ENCODE measurements at places on chromosomes 2 and 18.

GRCh38 chr18:69787825-69788547 lies 159.7 kb downstream of the CD226 start:
- DNase-seq = no peak

GRCh38 chr2:187461294-187462261 lies 13.5 kb upstream of the CALCRL start:
- no peak for DNase-seq

GRCh38 chr2:46564811-46565241 lies 85.5 kb downstream of the TMEM247 start:
- no peak for DNase-seq

DNA sequence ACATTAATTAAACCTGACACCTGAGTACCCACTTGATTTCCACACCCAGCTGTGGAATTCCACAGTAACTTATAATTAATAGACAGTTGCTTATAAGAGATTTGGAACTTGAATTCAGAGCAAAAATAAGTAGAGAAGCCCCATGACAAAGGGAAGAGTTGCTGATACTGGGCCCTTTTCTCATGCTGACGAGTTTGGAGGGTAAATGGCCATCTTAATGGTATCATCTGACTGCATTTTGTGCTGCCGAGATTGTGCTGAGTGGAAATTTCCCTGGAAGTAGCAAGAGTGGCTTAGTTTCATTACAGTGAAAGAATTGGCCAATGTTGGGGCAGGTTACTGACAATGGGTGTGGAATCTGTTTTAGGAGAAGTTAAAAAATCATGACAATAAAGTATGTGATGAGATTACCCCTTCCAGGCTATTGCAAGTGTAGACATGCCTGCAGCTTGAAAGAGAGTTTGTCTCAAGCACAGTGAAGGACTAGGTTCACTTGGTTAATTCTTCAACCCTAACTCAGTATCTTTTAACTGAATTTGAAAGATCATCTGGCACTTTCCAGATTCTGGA lies 49.9 kb downstream of the VSNL1 start:
- no peak for DNase-seq

DNA sequence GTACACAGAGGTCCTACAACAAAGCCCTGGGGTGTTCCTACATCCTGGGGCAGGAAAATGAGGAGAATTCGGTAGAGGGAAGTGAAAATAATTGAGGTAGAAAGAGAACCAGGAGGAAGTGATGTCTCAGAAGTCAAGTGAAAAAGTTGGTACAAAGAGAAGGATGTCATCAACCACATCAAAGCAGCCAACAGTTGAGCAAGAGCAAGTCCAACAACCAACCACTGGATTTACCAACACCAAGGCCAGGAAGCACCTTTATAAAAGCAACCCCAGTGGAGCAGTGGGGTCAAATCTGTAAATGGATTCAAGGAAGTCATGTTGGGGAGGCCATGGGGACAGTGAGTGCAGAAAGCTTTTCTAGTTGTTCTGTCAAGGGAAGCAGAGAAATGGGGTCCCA lies 360.4 kb downstream of the ZNF516 start:
- no peak for DNase-seq

- DNase-seq = no peak
These were observed 35.1 kb downstream of the FAM117B start for GRCh38 chr2:202669841-202670240.
